Activated CD4-positive, alpha-beta T cell treated with anti-CD3 and anti-CD28 coated beads for 24 hours (primary cell): ENCODE measurements at places on chromosomes 2 and 18.

DNA sequence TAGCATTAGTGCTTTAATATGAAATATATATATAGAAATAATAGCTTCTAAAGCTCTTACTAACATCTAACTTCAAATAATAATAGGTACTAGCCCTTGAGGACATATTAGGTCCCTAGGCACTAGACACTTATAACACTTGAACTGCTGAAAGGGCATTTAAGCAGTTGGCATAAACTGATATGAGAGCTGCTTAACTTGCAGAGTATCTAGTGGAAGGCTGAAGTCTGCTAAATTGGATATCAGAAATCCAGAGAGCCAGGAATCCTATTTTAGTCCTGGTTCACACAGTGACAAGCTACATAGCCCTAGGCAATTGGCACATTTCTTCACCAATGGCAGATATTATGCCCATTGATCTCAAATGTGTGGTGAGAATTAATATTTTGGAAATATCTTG, 326.9 kb upstream of the UBE2E3 start:
- no peak for DNase-seq

DNA sequence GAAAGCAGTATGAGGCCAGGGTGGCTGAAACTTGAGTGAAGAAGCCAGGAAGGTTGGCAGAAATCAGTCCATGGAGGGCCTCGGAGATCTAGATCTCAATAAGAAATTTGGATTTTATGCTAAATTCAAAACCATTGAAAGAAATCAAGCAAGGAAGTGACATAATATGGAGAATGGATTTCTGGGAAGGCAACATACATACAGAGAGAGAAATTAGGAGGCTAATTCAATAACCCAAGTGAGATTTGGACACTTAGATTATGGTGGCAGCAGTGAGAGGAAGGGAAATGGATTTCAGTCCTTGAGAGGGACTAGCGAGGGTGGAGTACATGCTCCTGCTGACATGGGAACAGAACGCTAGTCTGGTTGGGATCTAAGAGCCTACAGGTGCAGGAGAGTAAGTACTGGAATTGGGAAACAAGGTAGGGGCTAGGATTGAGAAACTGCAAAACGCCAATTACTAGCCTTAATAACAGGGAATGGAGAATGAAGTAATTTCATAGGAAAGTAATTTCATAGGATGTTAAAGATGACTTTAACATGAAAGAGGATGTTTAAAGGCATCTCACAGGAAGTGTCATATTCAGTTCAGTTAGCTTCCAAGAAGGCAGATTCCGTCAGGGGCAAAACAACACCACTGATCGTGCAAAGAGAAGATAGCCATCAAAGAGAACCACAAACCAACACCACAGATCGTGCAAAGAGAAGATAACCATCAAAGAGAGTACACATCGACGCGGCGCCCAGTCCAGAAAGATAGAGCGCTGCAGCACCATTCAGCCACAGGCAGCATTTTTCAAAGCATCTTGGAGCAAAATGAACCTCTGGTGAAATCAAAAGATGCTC, 27.2 kb downstream of the CDKL4 start:
- DNase-seq: peak; percentile 30

DNA sequence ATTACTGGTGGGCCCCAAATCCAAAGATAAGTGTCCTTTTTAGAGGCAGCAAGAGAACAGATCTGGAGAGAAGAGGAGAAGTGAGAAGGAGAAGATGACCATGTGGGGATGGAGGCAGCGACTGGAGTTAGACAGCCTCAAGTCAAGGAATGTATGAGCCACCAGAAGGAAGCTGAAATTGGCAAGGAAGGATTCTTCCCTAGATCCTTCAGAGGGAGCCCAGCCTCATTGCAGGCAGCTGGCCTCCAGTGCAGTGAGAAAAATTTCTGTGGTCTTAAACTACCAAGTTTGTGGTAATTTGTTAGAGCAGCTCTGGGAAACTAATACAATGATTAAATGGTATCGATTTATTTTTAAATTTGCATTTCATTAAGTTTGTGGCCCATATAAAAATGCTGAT, 167.9 kb downstream of the NCKAP5 start:
- no peak for DNase-seq

DNA sequence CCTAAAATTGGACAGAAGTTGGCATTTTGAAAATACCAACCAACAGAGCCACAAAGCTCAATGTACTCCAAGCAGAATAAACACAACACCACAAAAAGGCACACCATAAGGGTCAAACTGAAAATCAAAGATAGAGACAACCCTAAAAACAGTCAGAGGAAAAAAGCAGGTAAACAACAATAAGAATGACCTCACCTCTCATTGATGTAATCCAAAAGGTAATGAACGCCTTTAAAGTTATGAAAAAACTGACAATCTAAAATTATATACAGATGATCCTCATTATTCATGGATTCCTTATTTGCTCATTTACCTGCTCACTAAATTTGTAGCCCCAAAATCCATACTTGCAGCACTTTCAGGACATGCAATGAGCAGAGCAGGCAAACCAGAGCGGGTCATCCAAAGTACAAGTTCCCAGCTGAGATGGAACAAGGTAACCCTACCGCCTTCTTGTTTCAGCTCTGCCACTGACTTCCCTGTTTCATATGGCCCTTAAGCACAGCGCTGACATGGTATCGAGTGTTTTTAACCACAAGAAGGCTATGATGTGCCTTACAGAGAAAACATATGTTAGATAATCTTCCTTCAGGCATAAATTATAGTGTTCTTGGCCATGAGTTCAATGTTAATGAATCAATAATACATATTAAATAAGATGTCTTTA, 17.0 kb downstream of the RTN4 start:
- DNase-seq: no peak

DNA sequence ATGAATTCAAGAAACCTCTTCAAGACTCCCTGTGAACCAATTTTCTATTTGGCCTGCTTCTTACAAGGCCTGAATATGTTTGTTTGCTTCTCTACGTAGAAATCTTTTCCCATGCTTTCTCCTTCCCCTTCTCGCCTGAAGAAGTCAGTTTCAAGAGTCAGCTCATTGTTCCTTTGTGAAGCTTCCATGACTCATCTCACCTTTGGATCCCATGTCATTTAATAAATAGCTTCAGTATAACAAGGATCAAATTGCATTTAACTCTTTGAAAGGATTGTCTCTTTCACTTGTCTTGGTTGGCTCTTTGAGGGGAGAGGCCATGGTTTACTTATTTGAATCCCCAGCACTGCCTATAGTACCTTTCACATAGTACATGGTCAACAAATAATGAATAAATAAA, 28.4 kb downstream of the CPS1 start:
- DNase-seq: no peak

DNA sequence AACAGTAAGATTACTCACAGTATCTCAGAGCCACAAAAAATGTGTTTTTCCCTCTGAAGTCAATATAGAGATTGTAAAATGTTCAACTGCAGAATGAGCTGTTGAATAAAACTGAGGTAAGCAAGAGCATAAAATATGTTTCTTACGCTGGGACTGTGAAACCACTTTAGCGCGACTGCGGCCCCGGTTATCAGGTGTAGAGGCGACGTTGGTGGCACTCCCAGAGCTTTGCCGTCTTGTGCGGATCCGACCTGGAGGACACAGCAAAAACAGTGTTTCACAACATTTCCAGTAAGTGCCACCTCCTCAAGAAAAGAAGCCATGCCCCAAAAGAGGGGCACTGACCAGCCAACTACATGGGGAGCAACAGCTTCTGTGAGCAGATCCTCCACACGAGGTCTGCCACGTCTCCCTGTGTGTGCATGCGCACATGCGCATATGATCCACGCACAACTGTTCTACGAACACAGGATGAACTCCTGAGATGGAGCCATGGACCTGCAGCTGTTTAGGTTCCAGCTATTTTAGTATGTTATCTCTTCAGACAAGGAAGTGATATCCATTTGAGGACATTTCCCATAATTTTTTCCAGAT, 100.7 kb upstream of the RNU4ATAC start:
- no peak for DNase-seq

- no peak for DNase-seq
Measured at GRCh38 chr2:16656784-16657391, 8.7 kb downstream of the CYRIA start.

DNA sequence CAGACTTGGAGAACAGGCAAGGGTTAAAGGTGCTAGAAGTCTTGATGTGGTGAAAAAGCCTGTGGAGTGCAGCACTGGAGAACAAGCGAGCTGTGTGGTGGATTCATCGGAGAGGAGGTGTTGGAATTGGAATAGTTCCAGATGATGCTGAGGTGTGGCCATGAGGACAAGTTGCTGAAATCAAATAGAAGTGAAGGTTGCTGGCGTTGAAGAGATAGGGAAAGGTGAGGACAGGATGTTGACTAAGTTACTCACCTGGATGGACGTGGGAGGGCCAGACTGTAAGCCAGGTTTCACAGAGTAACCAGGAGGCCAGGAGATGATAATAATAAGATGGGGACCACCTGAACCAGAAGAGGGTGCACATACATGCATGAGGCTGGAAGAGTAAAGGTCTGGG, 173.4 kb downstream of the DIS3L2 start:
- no peak for DNase-seq
